ENCODE measurements at places on chromosomes 12 and 14.

- DNase-seq: no peak
Measured at GRCh38 chr12:55933169-55933798, 2.3 kb downstream of the DGKA start.

DNA sequence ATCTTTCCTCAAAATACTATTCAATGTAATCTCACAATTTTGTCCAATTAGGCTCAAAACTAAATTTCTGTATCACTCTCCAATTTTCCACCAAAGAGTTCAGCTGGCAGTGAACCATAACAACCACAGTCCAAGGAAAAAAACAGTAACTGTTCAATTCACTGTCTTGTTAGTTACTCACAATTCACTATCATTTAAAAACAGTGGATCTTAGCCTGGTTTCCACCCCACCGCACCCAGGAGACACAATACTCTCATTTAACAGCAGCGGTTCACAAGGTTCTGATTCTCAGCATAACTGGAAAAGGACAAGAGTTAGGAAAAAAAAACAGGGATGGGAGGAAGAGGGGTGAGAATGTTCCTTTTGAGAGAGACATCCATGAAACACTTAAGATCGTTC, 40.5 kb downstream of the MED13L start:
- no peak for DNase-seq

- DNase-seq: no peak
Measured at GRCh38 chr14:93032421-93032936, 83.2 kb downstream of the ITPK1 start.

DNA sequence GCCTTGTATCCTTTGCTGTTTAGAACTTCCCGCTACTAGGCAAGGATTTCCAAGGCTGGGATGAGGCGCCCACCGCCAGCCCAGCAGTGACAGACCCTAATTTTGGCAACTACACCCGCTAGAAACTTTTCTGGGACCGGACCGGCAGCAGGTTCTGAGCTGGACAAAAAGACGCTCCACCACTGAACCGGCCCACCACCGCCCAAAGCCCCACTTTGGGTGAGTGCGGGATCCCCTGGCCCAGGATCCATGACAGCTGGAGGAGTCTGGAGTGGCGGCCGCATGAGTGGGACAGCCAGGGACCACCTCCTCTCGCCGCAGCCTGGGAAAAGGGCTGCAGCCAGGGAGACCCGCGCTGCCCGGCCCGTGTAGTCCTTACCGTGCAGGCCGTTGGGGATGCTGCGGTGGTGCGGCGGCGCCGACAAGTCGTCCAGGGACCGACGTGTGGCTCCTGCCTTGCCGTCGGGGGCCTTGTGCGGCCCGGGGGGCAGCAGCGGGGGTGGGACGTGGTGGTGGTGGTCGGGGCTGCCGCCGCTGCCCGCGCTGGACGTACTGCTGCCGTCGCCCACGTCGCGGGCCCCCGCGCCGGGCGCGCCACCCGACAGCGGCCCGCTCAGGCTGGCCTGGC, 1.1 kb downstream of the CCDC85C start:
- no peak for DNase-seq

- no peak for DNase-seq
Measured at GRCh38 chr12:13170892-13171490, 25.5 kb upstream of the EMP1 start.

- DNase-seq: no peak
Measured at GRCh38 chr14:68637106-68638021, 155.5 kb downstream of the ZFP36L1 start.

- DNase-seq: no peak
Measured at GRCh38 chr12:27595231-27595642, 71.2 kb downstream of the PPFIBP1 start.

DNA sequence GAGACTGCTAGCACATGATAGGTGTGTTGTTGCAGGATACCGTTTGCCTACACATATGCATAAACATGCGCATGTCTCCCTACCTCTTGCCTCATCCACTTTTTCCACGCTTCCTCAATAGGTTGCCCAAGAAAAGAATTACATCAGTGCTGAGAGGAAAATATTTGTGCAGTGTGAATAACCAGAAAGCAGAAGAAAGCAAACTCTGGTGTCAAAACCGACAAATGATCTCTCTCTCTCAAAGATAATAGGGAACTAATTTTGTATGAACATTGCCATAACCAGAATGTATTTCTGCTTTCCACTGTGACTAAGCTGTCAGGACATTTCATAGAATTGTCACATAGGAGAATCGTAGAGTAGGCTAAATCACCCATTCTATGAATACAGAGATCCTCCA, 1.3 kb downstream of the CLEC7A start:
- no peak for DNase-seq

DNA sequence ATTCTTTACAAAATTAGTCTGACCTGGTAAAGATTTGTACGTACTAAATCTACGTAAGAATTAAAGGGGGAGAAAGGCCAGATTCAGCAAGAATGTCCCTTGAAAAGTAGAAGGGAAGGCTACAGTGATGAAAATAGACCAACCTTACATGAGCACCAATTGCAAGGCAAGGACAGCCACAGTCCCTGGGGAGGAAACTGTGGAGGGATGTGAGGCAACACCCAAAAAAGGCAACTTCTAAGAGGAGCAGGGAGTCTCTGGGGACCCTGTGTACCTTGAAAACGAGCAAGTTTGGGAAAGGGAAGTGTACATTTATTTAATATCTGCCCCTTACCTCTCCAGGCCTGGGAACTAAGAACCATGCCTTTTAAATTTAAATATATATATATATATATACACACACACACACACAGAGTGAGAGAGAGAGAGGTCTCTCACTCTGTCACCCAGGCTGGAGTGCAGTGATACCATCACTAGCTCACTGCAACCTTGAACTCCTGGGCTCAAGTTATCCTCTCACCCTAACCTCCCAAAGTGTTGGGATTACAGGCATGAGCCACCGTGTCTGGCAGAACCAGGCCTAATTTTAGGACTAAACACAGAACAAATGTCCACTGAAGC, 56.4 kb downstream of the TMCC3 start:
- no peak for DNase-seq

- no peak for DNase-seq
Measured at GRCh38 chr14:75848167-75848913, 133.5 kb downstream of the TGFB3 start.

- DNase-seq: no peak
Measured at GRCh38 chr12:128644664-128645296, 179.0 kb downstream of the SLC15A4 start.

- no peak for DNase-seq
Measured at GRCh38 chr14:101178184-101179072, 274.9 kb upstream of the RTL1 start.

GRCh38 chr14:40847480-40847879, 759.2 kb upstream of the LRFN5 start:
- DNase-seq: no peak

DNA sequence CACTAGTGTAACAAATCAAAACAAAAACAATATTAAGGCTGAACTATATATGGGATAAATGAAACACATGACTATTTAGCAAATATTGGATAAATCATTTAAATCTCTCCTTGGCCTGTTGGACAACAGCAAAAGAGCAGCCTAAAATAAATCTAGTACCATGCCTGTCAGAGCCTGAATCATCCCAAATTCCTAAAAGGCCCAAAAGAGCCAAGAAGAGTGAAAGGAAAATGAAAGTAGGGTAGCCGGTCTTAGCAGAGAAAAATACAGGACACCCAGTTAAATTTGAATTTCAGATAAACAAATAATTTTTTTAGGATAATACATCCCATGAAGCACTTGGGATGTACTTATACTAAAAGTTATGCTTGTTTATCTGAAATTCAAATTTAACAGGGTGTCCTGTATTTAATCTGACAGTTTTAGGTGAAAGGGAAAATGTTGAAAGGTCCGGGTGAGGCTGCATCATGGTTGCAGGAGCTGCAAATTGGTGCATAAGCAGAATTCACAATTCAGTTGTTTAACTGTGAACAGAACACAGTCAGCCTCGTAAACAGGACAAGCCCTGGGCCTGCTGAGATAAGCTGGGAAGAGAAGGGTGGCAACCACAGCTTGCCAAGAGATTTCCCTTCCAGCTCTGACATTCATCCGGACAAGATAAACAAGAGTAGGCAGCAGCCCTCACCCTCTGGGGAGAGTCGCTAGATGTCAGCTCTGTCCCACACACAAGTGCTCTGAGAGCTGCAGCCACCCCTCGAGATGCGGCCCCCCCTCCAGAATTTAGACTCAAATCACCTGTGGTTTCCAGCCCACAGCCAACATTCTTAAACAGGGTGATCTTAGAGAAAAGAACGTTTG, 30.3 kb downstream of the DMAC2L start:
- peak; percentile 28 for DNase-seq

DNA sequence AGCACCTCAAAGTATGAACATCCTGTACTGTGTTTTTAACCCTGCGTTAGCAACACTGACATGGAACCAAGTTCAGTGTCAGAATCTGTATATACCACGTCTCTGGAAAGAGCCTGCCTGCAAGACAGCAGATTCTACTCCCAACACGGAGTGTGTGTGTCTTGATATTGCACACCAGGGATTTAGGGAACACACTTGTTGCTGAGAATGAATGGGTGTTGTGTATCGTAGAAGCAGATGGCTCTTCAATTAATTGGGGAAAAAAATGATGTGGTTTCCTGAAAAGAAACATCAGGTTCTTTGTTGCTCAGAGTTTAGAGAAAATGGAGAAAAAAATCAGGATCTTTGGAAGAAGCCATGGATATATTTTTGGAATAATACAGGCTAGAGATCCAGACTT, 170.8 kb downstream of the EGLN3 start:
- DNase-seq: no peak

DNA sequence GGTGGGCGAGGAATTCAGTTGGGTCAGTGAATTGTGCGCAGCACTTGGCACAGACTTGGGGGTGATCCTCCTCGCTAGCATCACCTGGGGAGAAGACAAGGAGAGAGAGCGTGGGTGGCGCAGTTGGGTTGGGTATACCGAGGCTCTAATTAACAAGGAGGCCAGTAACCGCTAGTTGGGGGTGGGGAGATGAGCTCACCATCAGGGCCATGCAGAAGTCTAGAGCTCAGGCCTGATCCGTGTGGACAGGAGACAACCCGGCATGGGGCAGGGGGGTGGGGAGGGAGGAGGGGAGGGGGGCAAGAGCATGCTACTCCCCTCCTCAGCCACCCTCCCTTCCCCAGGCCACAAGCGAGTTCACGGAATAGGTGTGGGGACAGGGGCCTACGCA, 580 bp downstream of the SALL2 start:
- no peak for DNase-seq

DNA sequence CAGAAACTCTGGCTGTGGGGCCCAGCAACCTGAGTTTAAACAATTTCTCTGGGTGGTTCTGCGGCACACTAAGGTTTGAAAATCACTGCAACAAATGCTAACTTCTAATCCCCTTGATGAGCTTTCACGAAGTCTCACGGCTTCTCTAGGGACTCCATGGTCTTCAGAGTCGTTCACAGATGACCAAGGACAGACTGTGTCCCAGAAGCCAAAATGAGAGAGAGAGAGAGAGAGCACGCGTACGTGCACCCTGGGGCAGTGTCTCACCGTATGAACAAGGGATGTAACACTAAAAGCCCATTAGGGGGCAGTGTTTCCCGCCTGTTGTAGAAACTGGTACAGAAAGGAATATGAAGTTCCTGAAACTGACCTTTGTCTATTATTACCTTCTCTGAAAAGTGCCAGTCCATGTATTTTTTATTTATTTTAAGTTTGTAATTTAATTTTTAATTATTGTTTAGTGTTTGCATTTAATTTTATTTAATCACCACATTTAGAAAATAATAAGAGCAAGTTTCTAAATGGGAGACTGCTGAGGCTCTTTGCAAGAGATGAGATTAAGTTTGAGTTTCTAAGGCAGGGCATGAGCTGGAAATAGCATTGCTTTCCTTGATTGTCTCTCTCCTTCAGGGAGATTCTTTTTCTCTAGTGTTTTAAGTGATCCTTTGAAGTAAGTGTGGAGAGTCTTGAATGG, 3.4 kb downstream of the APOLD1 start:
- DNase-seq: no peak

- no peak for DNase-seq
Measured at GRCh38 chr12:104464899-104465298, 8.2 kb downstream of the CHST11 start.

- DNase-seq: no peak
Measured at GRCh38 chr12:54257332-54257731, 22.6 kb downstream of the CBX5 start.

GRCh38 chr12:32561931-32562341, 117.2 kb upstream of the DNM1L start:
- DNase-seq: no peak

DNA sequence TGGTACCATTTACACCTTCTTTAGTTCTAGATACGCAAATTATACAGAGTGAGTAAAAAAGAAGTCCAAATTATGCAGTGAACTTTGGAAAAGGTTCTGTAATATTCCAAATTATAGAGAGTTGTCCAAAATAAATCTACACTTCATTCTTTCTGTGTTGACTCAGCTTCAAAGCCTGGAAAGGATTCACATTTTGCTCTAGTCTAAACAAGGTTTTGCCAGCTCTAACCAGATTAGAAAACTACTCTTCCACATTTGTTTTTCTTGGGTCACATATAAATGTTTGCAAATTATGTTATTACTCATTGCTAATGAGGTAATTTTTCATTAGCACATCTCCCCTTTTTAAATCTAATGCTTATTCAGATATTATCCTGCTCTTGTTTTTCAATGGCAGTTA, 1562.4 kb upstream of the SEL1L start:
- DNase-seq: no peak

DNA sequence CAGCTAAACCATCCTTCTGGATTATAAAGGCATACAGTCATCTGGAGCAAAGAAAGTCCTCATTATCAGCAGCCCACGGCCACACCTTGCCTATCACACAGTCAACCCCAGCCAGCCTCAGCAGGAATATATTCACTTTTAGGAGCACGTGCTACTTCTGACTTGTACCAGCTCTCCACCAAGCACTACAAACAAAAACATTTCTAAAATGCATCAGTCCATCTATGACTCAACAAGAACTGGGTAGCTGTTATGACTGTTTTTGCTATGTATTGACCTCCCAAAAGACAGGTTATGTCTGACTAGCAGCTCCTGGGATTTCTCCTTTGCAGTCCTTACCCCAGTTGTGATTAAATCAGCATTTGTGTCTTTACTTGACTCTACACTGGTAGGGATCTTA, 31.2 kb downstream of the NUAK1 start:
- no peak for DNase-seq

GRCh38 chr14:104665657-104666522, 23.5 kb upstream of the INF2 start:
- no peak for DNase-seq
